SK-MEL-5 (cell line): ENCODE measurements at places on chromosomes 1 and 21. TPM values are rescaled to one million over a fixed set of nuclear protein-coding genes. Genes with fewer than 3 reads are reported as not detected.

DNA sequence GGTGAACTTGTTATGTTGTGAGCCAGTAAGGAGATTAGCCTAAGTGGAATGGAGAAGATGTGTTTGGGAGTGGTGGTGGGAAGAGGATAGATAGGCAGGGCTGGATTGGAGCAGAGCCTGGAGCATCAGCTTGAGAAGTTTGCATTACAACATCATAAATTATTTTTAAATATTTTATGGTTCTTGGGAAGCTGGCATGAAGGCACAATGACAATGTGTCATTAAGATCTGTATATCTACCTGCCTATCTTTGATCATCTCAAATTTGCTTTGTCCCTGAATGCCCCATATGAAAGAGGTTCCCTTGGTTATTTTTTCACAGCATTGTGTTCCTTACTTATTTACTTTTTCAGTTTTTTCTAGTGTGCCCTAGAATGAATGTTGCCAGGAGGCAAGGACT lies 32.3 kb downstream of the HRNR start:
- no peak for DNase-seq

MYOC gene
- not detected in 2 replicates for total RNA-seq

ACTL8 gene
- 0.40 and 1.1 TPM in 2 replicates for total RNA-seq

CNR2 gene
- not detected in 2 replicates for total RNA-seq

S100A7 gene
- not detected in 2 replicates for total RNA-seq

GRCh38 chr1:62720946-62721554 lies 32.9 kb upstream of the DOCK7 start:
- DNase-seq = peak; percentile 43

DNA sequence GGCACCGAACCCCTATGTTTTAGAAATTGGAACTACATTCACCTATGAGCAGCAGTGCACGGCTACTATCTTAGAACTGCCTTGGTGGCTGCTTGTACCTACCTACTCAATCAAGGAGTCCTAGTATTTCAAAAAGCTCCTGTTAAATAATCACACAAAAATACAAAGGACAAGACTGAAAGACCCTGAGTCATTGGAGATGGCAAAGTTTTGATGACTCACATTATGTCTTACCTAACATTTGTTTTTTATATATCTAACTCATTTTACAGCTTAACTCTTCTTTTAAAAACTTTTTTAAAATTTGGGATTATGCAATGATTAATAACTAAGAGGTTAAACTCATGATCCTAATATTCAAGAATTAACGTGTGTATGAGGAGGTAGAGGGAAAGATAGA lies 1206.0 kb upstream of the TMPRSS15 start:
- no peak for DNase-seq

SMIM1 gene
- 2.9 and 4.4 TPM in 2 replicates for total RNA-seq

DNA sequence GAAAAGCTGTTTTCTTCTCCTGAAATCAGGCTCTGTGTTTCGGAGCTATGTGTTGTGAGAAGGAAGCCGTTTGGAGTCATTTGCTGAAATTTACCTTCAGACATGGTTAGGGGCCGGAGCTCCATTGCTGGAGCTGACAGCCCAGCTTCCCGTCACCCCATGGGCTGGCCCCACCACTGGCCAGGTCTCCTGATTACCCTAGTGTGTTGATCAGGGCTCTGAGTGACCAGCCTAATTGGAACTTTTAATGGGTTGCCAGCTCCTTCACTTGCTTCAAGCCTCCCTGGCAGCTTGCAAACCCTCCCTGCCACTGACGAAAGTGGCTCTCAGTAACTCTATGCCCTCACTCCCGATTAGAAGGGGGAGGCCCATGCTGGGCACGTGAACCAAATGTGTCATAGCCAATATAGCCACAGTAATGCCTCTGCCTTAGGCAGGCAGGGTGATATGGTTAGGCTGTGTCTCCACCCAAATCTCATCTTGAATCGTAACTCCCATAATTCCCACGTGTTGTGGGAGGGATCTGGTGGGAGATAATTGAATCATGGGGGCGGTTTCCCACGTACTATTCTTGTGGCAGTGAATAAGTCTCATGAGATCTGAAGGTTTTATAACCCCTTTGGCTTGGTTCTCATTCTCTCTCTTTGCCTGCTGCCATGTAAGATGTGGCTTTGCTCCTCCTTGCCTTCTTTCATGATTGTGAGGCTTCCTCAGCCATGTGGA lies 224.1 kb downstream of the TRABD2B start:
- peak; percentile 1 for DNase-seq

L1TD1 gene
- not detected in 2 replicates for total RNA-seq

GRCh38 chr1:199282751-199283305 lies 644.0 kb downstream of the PTPRC start:
- no peak for DNase-seq

DNA sequence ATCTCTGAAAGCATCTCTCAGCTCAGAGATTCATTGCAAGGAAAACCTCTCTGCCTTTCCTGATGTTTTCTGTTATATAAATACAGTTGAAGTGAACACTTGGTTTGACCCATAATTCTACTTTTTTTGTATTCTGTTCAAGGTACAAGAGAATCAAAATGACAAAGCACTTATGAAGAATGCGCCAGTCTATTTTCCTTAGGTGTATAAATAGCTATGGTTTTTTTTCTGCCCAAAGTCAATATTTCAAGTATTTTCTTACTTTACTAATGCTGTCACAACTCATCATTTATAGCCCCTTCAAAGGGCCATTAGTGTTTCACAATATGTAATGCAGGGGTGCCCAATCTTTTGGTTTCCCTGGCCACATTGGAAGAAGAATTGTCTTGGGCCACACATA lies 142.5 kb upstream of the C1orf105 start:
- DNase-seq = no peak

GRCh38 chr1:169572187-169572586 lies 14.1 kb downstream of the F5 start:
- no peak for DNase-seq

GRCh38 chr21:14942801-14943490 lies 121.9 kb downstream of the NRIP1 start:
- DNase-seq = no peak

OR2L3 gene
- total RNA-seq = not detected in 2 replicates

GRCh38 chr1:80917225-80917624 lies 883.5 kb upstream of the ADGRL2 start:
- no peak for DNase-seq

GRCh38 chr1:67566803-67567377 lies 118.1 kb upstream of the GADD45A start:
- no peak for DNase-seq

PIGC gene
- 22.5 and 25.3 TPM in 2 replicates for total RNA-seq

TNNI3K gene
- total RNA-seq = 0.64 and 1.4 TPM in 2 replicates

GRCh38 chr1:8662380-8663072 lies 154.9 kb downstream of the RERE start:
- DNase-seq = no peak

DNA sequence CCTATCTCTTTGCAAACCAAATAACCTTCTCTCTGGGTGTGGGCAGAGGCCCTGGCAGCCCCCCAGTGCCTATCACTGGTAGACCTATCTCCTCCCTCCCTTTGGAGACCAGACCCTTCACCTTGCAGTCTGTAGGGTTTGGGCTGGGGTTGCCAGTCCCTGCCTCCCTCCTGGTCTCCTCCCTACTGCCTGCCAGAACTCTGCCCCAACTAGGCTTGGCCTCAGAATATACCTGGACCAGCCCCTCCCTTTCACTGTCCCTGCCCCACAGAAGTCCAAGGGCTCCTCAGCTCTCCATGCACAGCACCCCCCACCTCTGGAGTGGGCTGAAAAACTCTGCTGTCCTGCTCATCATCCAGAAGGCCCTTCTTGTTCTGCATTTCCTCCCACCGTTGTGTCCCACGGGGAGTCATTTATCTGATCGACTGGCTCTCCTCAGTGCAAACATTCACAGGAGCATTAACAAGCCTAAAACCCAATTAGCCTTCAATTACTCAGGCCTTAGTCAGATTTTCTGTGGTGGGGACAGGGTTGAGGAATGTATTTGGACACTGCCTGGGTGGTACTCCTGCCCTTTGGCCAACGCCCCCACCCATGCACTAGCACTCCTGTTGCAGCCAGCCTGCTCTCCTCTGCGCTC lies 27.7 kb upstream of the DMBX1 start:
- no peak for DNase-seq

OR2L5 gene
- total RNA-seq = not detected in 2 replicates

- no peak for DNase-seq
These were observed 7.9 kb downstream of the COX20 start for GRCh38 chr1:244843148-244843978.

IGSF3 gene
- total RNA-seq = 33.2 and 35.2 TPM in 2 replicates
